ENCODE measurements at places on chromosomes 4 and X.

DNA sequence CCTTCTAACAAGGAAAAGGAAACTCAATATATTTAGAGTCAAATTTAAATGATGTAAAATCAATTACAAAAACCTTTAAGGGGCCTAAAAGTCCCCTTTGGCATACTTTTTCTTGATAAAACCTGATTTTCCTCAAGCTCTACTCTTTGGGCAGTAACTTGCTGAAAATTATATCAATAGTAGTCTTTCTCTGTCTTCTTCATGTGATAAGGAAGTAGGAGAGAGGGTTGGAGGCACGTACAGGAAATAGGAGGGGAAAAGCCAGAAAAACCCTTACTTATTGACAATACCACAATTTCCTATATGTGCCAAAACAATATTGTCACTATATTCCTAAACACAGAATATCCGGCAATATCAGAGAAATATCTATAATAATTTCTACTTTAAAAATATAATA, 9.6 kb downstream of the RHOH start:
- DNase-seq = no peak

DNA sequence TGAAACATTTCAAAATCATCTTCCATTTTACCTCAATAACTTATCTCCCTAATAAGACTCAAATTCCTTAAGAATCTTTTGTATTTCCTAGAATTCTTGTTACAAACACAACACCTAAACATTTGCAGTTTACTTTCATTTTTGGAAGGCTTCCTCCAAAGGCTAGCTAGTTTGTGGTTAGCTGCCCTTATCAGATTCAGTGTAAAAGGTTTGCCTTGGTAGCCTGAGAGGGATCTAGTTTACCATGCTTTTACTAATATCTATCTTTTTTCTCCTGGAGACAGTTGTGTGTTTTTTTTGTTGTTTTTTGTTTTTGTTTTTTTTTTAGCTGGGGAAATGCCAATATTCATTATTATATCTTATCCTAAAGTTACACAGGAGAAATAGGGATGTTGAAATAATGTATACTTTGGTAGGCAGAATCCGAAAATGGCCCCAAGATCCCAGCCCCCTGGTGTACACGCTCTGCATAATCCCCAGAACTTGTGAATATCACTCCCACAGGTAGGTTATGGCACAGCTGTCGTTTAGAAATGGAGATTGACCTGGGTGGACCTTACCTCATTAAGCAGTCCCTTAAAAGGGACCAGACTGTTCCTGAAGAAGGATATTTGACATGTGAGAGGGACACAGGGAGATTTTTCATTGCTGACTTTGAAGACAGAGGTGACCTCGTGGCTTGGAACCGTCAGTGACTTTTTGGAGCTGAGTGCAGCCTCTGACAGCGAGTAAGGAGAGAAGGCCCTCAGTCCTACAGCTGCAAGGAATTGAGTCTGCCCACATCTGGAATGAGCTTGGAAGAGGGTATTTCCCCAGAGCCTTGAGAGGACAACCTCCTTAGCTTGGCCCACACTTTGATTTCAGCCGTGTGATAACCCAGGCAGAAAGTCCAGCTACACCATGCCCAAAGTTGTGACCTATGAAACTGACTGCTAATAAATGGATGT, 33.4 kb downstream of the SEPTIN11 start:
- no peak for DNase-seq

GRCh38 chrX:129748305-129748704, 9.5 kb downstream of the XPNPEP2 start:
- no peak for DNase-seq

DNA sequence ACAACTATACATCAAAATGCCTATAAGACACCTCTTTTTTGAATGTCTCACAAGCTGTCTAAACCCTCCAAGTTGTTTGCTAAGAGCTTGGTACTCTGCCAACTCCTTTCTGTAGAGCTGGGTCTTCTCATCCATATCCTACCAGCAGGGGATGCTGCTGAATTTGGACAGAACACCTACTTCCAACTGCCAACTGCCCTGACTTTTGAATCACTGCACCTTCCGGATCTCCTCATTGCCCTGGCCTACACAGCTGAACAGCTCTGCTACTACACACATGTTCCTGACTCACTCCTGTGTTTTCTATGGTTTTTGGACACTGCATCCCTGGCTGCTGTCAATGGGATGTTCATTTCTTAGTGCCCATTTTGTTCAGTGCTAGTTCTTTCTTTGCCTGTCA, 18.7 kb downstream of the FAM184B start:
- no peak for DNase-seq

- DNase-seq = peak; percentile 53
Measured at GRCh38 chr4:13544606-13545393, 492 bp upstream of the NKX3-2 start.

Data from T-helper 2 cell treated with Interferon-gamma antibody and Interleukin-4, amounts not matched to agents 5 μg/mL and 100 μg/mL, for 36 hours (primary cell).